ENCODE measurements at places on chromosomes 4 and X.

DNA sequence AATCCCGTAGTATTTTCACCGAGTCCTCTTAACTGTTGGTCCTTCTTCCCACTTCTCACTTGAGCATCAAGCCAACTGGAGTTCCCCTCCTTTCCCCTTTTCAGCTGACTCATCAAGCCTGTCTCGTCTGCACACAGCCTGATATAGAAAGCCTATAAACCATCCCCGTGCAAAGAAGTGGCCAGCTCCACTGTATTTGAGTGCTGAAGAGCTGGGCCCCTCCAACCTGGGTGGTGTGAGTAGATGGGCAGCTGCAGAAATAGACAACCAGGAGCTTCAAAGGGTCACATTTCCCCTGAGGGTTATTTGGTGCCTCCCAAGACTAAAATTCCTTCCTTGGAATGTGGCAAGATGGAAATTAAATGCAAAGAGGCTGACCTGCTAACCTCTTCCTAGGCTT, 199.7 kb downstream of the HS6ST2 start:
- DNase-seq = no peak

DNA sequence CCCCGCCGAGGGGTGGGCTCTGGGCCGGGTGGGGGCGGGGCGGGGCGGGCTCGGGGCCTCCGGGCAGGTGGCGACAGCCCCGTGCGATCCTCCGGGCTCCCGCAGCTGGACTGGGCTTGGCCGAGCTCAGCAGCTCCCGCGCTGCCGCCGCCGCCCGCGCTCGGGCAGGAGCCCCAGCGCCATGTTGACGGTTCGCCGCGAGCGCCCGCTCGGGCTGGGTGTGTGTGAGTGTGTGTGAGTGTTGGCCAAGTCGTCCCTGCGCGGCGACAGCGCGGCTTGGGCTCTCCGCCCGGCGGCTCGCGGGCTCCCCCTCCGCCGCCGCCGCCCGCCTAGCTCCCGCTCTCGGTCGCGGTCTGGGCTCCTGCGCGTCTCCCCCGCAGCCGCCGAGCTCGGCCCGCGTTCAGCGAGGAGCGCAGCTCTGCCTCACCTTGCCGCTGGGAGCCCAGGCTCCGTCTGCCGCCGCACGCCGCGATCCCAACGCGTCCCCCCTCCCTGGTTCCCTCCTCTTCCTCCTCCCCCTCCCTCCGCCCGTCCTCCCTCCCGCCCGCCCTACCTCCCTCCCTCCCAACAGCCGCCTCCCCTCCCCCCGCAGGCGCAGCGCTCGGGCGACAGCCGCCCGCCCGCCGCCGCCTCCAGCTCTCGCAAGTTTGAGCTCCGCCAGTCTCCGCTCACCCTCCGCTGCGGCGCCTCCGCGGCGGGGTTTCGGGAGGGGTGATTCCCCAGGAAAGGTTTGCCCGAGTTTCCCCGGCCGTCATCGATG, at the start of gene BCOR:
TSS of gene BCOR (minus strand) at position 455 of the 760 bp plus-strand sequence. CDS start 20,029 bp downstream, outside the sequence.
- DNase-seq = peak; percentile 84

GRCh38 chrX:118493653-118494297, 1.8 kb upstream of the DOCK11 start:
- DNase-seq = no peak

- no peak for DNase-seq
Measured at GRCh38 chrX:347351-348117, 28.9 kb upstream of the GTPBP6 start.

DNA sequence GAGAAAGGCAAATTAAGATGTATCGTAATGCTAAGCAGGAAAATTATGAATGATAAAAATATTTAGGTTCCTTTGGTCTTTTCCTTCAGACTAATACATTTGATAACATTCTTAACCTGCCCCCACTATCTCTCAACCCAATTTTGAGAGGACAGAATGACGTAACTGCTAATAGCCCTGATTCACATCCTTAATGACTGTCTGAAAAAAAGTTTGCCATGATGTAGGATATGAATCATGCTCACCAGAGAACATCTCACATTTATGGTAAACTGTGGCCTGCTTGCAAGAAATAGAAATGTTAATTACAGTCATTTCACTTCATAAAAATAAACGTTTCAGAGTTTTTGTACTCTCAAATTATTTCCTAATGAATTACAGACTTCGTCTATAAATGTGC, 128.0 kb upstream of the VEGFC start:
- DNase-seq = no peak

Measured in Karpas-422 (cell line).